SK-N-SH (cell line): ENCODE measurements at places on chromosomes 16 and 17.

GRCh38 chr17:31882571-31882970 lies 18.9 kb downstream of the UTP6 start:
- no peak for DNase-seq

GRCh38 chr17:57454729-57455062 lies 198.4 kb downstream of the MSI2 start:
- DNase-seq = no peak

DNA sequence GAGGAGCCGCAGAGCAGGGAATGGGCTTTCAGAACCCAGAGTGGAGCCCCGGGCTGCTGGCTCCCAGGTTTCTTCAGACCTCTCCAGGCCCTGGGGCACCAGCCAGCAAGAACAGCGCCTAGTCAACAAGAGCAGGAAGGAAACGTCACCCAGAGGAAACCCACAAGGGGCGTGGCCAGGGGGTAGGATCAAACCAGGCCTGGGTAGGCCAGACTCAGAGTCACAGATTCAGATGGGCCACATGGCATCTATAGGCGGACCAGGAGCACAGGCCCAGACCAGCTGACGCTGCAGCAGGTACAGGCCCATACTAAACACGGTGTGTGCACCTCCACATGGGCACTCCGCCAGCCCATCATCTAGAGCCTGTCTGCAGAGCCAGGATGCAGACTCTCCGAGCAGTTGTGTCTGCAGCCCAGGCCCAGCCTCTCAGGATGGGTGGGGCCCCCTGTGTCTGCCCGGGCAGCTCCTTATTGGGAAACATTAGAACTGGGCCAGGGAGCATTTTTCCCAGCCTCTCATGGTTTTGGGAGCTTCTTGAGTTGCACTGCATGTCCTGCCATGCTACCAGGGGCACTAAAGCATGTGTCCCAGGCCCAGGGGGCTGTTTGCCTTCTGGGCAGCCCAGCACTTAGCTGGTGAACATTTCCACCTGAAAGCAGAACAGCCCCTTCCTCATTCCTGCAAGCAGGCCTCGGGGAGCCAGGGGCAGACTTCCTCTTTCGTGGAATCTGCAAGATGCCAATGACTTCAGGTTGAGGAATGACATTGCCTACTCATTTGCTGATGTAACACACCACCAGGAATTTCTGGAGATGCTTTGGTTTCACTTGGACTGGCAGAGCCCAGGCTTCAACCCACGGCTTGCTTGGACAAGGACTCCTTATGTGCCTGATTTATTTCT lies at the start of gene NLRP1:
Gene NLRP1, minus strand, starts transcription at position 127 of the 904 bp plus-strand sequence. CDS start 552 bp downstream, outside the sequence.
- DNase-seq = peak; percentile 35

DNA sequence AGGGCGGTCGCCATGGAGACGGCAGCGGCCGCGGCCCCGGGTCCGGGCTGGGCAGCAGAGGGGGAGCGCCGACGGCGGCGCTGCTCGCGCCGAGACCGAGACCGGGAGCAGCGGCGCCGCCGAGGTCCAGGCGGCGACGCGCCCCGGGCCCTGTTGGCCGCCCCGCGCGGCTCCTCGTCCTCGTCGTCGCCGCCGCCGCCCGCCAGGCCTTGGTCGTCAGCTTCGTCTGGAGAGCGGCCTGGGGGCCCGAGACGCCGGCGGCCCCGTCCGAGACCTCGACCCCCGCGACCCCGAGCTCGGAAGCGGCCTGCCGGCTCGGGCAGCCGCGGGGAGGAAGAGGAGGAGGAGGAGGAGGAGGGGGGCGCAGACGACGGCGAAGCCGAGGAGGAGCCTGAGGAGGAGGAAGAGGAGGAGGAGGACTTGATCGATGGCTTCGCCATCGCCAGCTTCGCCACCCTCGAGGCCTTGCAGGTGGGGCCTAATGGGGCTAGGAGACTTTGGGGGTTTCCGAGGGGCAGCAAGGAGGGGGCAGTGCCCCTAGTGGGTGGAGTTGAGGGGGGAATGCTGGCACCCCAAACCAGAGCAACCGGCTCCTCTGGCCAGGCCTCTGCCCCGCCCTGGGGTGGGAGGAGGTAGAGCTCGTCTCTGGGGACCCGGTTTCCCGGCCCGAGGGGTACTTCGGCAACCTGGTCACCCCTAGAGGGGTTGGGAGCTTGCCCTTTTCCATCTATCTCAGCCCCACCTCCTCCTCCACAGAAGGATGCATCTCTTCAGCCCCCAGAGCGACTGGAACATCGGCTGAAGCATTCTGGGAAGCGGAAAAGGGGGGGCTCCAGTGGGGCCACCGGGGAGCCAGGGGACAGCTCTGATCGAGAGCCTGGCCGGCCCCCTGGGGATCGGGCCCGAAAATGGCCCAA lies 1.5 kb downstream of the FBRS start:
- DNase-seq = peak; percentile 82

- DNase-seq = peak; percentile 80
Observed at GRCh38 chr17:38703742-38704605, 1.1 kb upstream of the MLLT6 start.

DNA sequence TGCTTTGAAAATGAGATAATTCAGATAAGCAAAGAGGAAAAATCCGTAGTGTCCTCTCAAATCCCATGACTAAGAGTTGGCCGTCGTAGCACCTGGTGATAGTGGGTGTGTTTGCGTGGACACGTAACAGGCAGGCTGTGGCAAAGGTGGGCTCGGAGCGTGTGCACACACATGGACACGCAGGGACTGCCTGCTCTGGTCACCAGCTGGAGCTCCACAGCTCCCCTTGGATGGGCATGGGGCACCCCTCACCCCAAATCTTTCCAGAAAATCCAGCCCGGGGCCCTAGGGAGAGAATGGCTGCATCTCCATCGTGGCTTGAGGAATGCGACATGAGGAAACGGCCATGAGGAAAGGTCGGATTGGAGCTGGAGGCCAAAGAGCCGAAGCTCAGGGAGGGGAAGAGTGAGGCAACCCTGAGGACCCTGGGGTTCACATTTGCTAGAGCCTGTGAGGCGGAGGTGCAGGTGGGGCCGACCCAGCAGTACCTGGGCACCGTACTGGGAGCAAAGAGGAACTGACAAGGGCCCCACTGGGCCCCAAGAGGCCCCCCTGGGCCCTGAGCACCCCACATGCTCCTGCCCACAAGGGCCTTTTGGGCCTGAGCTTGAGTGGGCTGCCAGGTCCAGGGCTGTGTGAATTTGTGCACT lies 51.6 kb downstream of the DNAH17 start:
- no peak for DNase-seq

DNA sequence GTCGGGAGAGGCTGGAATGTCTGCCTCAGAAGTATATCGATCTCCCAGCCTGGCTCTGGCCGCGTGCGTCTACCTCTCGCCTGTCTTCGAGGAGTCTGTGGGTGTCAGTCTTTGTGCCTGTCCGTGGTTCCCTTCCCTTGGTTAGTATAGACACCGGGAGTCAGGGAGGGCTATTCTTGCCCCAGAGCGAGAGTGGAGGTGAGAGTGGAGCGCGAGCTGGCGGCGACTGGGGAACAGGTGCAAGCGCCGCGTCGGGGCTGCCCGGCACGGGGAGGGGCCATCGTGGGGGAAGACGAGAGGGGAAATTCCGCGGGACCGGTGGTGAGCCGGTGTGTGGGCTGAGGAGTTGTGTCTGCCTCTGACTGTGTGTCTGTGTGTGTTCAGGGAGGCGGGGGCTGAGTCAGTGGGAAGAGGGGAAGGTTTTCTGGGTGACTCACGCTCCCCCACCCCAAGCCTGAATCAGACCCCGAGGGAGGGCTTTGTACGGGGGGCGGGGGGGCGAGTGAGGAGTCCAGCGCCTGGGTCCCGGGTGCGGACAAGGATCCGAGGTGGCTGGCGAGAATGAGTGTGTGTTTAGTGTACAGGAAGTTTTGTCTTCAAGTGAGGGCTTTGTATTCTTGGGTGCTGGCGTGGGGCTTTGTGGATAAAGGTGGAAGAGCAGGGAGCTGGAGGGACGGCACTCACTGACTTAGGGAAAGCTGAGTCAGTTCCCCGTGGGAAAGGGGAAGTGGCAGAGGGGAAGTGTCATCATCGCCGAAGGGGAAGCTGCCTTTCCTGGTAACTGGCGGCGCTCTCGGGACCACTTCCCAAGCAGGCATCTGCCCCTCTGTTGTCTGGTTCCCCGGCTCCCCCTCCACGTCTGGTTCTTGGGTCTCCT lies 8.6 kb downstream of the KDM6B start:
- no peak for DNase-seq

- no peak for DNase-seq
Observed at GRCh38 chr16:4900750-4901149, 36.2 kb downstream of the PPL start.

DNA sequence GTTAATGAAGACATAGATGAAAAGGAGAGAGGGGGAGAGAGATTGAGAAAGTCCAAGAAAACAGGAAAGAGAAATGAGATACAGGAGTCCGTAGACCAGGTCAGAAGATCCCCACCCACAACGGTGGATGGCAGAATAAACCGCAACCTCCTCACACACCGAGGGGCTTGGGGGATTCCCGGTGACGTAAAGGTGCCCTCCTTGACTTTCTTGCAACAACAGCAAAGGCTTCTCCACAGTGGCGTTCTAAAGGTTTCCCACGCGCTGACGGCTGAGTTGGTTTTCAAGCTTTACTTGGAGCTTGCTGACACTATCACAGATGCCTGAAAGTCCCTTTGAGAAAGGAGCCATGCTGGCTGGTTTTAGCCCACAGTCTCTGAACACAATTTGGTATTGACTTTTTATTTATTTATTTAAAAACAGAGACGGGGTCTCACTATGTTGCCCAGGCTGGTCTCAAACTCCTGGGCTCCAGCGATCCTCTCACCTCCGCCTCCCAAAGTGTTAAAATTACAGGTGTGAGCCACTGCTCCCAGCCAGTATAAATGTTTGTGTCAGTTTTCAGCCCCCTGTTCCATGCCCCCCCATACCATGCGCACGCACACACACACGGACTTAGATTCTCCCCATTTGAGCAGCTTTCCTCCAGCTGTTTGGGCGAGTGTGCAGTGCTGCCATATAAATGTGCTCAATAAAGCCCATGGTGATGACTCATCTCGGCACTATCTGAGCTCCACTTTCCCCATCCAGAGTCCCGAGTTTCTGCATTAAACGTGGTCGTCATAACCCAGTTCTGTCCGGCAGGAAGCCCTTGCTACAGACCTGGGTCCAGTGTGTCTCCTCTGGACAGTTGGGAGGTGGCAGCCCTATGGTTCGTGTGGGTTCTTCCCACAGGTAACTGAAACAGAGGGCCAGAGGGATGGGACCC lies 33.0 kb upstream of the SEC14L1 start:
- DNase-seq = no peak

- peak; percentile 88 for DNase-seq
Observed at GRCh38 chr17:37643118-37643766, at the start of gene DDX52. Gene DDX52, minus strand, starts transcription at chr17:37643446. Its CDS starts 26 bp downstream, at chr17:37643420.

GRCh38 chr17:77566566-77567138 lies 391.9 kb upstream of the TNRC6C start:
- no peak for DNase-seq

DNA sequence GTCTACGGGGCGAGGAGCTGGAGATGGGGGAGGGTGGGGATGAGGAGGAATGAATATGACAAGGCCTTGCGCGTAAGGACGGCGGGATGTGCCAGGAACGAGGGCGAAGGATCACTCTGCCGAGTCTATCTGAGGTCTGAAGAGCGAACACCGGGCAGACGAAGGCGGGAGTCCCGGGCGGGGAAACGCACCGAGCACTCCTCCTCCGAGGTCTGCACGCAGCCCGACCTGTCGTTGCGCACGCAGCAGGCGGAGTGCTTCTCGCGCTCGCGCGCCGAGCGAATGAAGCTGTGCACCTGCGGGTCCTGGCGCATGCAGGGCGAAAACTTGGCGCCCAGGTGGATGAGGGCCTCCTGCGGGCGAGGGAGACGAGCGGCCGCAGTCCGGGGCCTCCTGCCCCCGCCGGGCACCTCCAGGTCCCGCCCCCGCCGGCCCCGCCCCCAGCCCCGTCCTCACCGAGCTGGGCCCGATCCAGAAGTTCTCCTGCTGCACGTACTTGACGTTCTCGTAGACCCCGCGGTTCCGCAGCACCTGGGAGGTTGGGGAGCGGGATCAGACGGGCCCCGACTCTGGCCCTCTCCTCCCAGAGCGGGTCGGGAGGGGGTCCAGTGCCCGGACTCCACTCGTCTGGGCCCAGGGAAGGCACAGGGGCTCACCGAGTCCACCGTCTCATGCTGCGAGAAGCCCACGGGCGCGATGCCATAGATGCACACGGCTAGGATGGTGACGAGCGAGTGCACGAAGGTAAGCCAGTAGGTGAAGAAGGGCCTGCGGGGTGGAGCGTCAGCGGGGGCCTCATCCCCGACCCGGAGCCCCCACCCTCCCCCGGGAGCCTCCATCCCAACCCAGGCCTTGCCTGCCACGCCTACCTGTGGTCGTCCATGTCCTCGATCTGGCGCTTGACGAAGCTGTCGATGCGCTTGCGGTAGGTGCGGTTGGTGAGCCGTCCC lies 7.6 kb downstream of the SNRNP25 start:
- DNase-seq = no peak

DNA sequence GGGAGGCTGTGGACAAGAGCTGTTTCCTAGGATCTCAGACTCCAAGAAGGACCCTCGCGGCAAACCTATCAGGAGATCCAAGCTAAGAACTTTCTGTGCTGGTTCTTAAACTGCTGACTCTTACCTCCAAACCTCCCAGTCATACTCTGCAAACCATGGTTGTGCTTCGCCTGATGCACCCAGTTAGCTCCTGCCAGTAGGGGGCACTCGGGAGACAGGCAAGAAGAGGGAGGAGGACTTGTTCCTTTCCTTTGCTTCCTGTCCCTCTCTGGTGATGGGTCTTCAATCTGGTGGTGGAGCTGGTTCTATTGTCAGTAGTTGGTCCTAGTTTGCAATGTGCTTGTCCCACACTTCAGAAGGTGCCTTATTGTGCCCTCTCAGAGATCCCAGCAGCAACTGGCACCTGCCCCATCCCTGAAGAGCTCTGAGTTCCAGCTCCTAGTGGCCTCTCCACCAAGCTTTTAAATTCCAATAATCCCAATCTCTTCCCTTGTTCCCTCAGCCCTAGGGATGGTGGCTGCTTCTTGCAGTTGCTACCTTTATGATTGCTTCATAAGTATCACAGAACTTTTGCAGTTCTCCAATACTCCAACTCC lies 113.5 kb upstream of the RPL38 start:
- DNase-seq = peak; percentile 63

DNA sequence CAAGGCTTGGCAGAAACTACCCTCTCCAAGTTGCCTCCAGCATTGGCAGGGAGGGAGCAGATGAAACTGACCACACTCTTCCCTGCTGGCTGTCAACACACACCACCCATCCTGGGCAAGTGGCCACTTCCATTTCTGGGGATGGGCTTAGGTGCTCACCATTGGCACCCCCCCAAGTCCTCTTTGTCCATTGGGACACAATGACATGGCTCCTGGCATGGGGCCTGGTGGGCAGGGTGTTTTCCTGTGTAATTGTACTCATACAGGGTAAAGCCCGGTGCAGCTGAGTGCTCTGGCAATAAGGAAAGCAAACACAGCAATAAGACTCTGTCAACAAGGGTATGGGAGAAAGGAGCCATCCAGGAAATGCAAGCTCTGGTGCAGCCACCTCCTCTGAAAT lies 22.6 kb downstream of the SCNN1B start:
- DNase-seq = no peak
